ENCODE measurements at places on chromosomes 3 and 15.

DNA sequence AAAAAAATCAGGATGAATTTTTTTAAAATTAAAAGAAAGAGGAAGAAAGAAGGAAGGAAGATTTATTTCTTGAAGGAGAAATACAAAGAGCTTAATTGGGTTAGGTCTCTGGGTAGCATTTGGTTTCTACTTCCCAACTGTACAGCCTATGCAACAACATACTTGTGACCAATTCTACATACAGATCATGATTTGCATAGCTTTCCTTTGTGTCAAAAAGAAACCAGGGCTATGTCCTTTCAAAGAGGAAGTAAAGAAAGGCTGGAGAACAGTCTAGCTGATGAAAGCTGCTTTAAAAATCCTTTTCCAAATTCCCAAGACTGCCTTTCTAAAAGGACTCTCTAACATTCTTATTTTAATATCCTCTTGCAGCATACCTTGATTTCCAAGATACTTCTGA lies 6.1 kb upstream of the HGD start:
- DNase-seq, result no peak

DNA sequence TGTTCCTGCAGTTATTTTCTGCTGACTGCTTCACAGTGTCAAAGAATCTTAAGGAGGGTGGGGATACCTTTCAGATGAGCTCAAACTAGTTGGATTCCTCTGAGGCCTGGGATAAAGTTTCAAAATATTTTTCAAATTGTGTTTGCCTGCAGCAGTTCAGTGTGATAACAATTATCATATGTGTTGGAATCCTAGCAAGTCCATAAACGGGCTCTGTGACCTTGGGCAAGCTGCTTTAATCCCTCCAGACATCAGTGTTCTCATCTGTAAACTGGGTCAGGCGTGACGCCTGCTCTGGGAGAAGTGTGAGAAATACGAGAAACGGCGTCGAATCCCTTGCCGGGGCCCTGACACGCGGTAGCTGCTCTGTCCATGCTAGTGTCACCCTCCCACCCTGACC lies 153.5 kb downstream of the UACA start:
- no peak for DNase-seq

- DNase-seq, result no peak
Observed at GRCh38 chr15:37103475-37104423, 3.4 kb upstream of the MEIS2 start.

GRCh38 chr3:141529256-141529655 lies 42.4 kb downstream of the RASA2 start:
- peak; percentile 53 for DNase-seq

All from HAP-1 (cell line).